Pancreas (tissue), 10 donors: ENCODE measurements at places on chromosomes 6 and 20.

GRCh38 chr6:431986-432385 is 40.4 kb downstream of the IRF4 start:
- DNase-seq: no peak

- DNase-seq: no peak
These were observed 7.1 kb downstream of the SLC9A8 start for GRCh38 chr20:49819702-49820101.

DNA sequence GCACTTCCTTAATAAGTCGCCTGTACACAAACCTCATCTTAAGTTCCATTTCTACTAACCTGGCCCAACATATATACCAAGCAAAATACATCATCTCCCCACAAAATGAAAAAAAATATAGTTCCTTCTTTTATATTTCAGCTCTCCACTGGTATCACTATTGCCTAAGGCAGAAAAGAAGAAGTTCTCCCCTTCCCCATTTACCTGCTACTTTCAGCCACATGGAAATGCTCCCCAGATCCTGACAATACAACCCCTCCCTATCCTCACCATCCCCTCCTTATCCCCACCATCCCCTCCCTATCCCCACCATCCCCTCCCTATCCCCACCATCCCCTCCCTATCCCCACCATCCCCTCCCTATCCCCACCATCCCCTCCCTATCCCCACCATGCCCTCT is 175.7 kb downstream of the LINC00237 start:
- DNase-seq: no peak

- DNase-seq: no peak
These were observed 114.2 kb upstream of the BEND6 start for GRCh38 chr6:56840467-56841380.

DNA sequence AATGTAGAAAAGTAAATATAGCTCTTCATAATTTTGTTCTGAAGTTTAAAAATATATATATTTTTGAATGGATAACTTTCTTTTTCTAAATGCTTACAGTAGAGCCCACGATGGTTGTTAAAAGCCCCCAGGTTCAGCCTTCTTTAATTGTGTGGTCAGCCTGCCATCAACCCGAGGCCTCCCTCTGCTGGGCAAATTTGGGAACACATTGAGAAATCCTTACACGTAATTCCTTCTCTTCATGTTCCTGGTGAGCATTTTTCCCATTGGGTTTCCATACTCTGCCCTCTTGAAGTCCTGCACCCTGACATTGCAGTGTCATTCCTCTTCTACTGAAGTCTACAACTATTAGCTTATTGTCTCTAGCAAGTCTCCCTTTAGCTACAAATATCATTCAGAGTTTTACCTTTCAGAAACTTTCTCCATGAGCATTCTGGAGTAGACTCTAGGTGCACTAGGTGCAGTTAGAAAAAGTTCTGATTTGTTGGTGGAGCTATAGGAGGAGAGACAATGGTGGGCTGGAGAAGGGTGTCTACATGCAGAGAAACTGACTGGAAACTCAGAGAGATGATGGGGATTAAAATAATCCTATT is 40.6 kb downstream of the TRIM38 start:
- peak; percentile 39 for DNase-seq

GRCh38 chr6:24105191-24105590 is 20.8 kb upstream of the NRSN1 start:
- DNase-seq: no peak

DNA sequence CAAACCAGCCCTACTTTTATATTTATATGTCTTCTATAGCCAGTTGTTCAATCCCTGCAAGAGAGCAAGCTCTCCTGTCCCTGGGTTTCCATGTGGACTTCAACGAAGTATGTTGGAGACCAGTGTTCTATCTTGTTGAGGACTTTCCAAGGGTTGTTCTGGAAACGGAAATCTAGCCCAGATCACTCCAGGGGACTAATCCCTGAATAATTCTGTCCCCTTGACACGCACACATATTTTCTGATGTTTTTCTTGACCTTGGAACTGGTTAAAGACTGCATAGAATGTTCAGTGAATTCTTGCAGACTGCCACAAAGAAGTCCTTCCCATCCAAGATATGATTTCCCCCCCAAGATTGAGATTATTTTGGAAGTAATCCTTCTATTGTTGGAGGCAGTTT is 9.5 kb upstream of the MYLK2 start:
- no peak for DNase-seq
